ENCODE measurements at places on chromosomes 1 and 21. TPM values are rescaled to one million over a fixed set of nuclear protein-coding genes. Genes with fewer than 3 reads are reported as not detected.
A peak's percentile ranks its signal among the peaks of the same experiment; 100 is the strongest.

KANK4 gene
- total RNA-seq, result 11.4 TPM

GRCh38 chr1:67997746-67998145 lies 52.7 kb downstream of the DIRAS3 start:
- H3K4me1 ChIP-seq, result no peaks in the 10 kb centered on the region
- H3K27ac ChIP-seq, result no peak overlapping the region
- no peak for DNase-seq
- no peaks in the 10 kb centered on the region for H3K36me3 ChIP-seq
- no peak overlapping the region for H3K4me3 ChIP-seq
- H3K27me3 ChIP-seq, result no peaks in the 10 kb centered on the region

- no peaks in the 10 kb centered on the region for H3K36me3 ChIP-seq
- H3K27me3 ChIP-seq, result no peaks in the 10 kb centered on the region
- no peak for DNase-seq
- no peak overlapping the region for H3K4me3 ChIP-seq
Measured at GRCh38 chr1:193705554-193705981, 519.2 kb upstream of the B3GALT2 start.

- H3K27me3 ChIP-seq, result no peaks in the 10 kb centered on the region
- peak overlapping the region; percentile 82 for H3K27ac ChIP-seq
Measured at GRCh38 chr1:233113009-233113879, 162.8 kb downstream of the NTPCR start.

- H3K4me3 ChIP-seq, result no peak overlapping the region
- no peaks in the 10 kb centered on the region for H3K27me3 ChIP-seq
- peak; percentile 93 for DNase-seq
Measured at GRCh38 chr1:204080163-204080903, 7.4 kb downstream of the SOX13 start.

DNA sequence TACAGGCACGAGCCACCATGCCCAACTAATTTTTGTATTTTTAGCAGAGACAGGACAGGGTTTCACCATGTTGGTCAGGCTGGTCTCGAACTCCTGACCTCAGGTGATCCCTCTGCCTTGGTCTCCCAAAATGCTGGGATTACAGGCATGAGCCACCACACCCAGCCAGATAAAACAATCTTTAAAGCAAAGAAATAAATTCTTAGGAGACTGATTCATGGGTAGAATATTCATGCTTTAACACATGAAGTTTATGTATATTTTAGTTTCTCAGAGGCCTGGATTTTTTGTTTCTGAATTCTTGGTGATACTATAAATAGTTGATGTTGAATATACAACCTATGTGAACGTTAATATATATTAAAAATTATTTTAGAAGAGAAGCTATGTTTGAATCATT lies 127.4 kb upstream of the KIAA1614 start:
- no peaks in the 10 kb centered on the region for H3K27me3 ChIP-seq
- no peak overlapping the region for H3K4me3 ChIP-seq
- H3K36me3 ChIP-seq, result peaks cover 5% of the 10 kb centered on the region

DNA sequence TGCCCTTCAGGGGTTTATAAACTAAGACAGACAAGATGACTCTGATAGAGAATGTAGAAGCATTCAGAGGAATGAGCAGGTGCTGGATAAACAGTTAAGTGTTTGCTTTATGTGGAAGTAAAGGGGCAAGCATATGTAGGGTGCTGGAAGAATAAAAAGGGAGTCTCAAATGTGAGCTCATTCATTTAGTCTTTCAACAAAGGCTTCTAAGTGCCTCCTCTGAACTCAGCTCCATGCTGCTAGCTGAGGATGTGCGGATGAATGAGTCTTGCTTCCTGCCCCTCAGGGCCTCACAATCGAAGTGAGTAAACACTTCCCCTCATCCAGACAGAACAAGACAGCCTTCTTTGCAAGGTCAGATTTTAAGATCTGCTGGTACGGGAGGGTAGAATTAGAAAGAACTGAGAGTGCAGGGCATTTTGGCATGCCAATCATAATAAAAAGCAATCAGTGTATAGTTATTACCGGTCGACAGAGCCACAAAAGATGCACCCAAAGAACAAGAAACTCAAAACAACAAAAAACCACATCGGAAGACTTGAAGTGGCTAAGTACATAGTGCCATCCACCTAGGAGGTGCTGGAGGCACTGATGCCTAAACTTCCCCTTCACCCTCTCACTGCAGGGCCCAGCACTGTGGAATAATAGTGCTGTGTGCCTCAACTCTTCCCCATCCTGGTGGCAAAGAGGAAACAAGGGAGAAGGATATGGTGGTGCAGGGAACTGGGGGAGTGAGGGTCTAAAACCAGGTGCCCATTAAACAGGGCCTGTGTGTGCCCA lies 69.8 kb downstream of the TNR start:
- DNase-seq, result peak; percentile 22
- H3K27ac ChIP-seq, result no peak overlapping the region
- H3K4me3 ChIP-seq, result no peak overlapping the region
- no peaks in the 10 kb centered on the region for H3K4me1 ChIP-seq

- H3K4me3 ChIP-seq, result no peak overlapping the region
- DNase-seq, result peak; percentile 16
- no peaks in the 10 kb centered on the region for H3K27me3 ChIP-seq
- H3K4me1 ChIP-seq, result no peaks in the 10 kb centered on the region
Measured at GRCh38 chr1:19762175-19762779, 37.4 kb downstream of the TMCO4 start.

GRCh38 chr1:172180501-172181285 lies 239.8 kb upstream of the C1orf105 start:
- DNase-seq, result peak; percentile 50
- H3K4me1 ChIP-seq, result peaks cover 1% of the 10 kb centered on the region

GRCh38 chr1:215529111-215529510 lies 38.0 kb upstream of the KCTD3 start:
- H3K4me1 ChIP-seq, result no peaks in the 10 kb centered on the region
- no peak overlapping the region for H3K4me3 ChIP-seq
- no peak for DNase-seq
- H3K27me3 ChIP-seq, result no peaks in the 10 kb centered on the region

- no peaks in the 10 kb centered on the region for H3K36me3 ChIP-seq
- H3K4me1 ChIP-seq, result no peaks in the 10 kb centered on the region
- H3K27ac ChIP-seq, result no peak overlapping the region
- H3K27me3 ChIP-seq, result no peaks in the 10 kb centered on the region
Measured at GRCh38 chr21:36104317-36105300, 30.3 kb upstream of the CBR3 start.

- H3K36me3 ChIP-seq, result no peaks in the 10 kb centered on the region
- no peak overlapping the region for H3K27ac ChIP-seq
- peaks cover 8% of the 10 kb centered on the region for H3K4me1 ChIP-seq
- no peak overlapping the region for H3K4me3 ChIP-seq
Measured at GRCh38 chr1:32127409-32128198, 19.7 kb downstream of the KPNA6 start.

DNA sequence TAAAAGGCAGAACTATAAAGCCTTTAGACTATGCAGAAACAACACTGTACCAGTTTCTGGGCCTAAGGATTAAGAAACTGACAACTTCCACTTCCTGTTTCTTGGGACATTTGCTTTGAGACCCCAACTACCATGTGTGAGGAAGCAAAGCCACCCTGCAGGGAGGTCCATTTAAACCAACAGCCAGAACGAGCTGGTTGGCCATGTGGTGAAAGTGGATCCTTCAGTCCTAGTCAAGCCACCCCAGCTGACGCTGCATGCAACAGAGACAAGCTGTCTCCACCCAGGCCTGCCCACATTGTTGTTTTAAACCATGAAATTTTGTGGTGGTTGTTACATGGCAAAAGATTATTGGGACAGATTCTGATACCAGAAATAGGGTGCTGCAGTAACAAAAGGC lies 31.8 kb upstream of the SLFNL1 start:
- no peaks in the 10 kb centered on the region for H3K4me1 ChIP-seq
- no peak for DNase-seq
- H3K4me3 ChIP-seq, result no peak overlapping the region
- H3K36me3 ChIP-seq, result peaks cover 15% of the 10 kb centered on the region
- H3K27ac ChIP-seq, result no peak overlapping the region

DNA sequence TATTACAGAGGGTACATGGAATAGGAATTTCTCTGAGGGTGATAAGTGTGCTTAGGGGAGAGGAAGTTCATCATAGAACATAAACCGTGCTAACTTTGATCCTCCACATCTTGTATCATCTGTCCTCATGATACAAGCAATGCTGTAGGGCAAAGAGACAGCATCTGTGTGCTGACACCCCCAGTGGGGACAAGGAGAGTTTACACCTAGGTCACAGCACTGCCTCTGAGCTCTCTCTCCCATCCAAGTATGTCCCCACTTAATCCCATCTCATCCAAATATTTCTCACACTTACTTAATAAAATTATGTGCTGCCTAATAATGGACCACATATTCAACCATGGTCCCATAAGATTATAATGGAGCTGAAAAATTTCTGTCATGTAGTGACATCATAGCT lies 4.3 kb upstream of the TEDDM1 start:
- DNase-seq, result no peak
- H3K27ac ChIP-seq, result no peak overlapping the region
- H3K27me3 ChIP-seq, result no peaks in the 10 kb centered on the region
- H3K4me3 ChIP-seq, result no peak overlapping the region
- H3K4me1 ChIP-seq, result peaks cover 2% of the 10 kb centered on the region

- no peak overlapping the region for H3K27ac ChIP-seq
- peaks cover 13% of the 10 kb centered on the region for H3K36me3 ChIP-seq
- H3K4me1 ChIP-seq, result no peaks in the 10 kb centered on the region
- H3K27me3 ChIP-seq, result no peaks in the 10 kb centered on the region
- no peak overlapping the region for H3K4me3 ChIP-seq
Measured at GRCh38 chr1:149977345-149977744, 33.2 kb downstream of the OTUD7B start.

- no peak overlapping the region for H3K4me3 ChIP-seq
- no peaks in the 10 kb centered on the region for H3K27me3 ChIP-seq
- no peaks in the 10 kb centered on the region for H3K36me3 ChIP-seq
Measured at GRCh38 chr1:230171356-230172015, 104.4 kb downstream of the GALNT2 start.

Measured in lung (tissue), 17 donors.